ENCODE measurements at places on chromosomes 16 and 17.

GRCh38 chr17:69468207-69468606, 53.7 kb downstream of the MAP2K6 start:
- DNase-seq: no peak

- no peak for DNase-seq
These were observed 27.2 kb downstream of the HASPIN start for GRCh38 chr17:3750926-3751325.

DNA sequence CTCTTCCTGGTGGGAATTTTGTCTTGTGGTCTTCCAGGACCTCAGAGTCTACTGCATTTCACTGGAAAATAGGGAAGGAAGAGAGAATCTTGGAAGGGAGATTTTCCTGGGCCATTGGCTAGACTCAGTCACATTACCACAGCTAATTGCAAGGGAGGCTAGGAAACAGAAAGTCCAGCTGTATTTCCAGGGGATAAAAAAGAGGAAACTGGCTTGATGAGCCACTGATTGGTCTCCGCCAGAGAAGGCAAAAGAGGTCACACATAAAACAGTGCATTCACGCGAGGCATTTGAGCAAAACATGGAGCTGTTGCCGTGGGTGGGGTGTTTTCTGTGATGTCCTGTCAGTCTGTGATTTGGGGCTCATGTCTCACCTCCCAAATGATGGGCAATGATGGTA, 345.3 kb downstream of the FOXL1 start:
- DNase-seq: no peak

DNA sequence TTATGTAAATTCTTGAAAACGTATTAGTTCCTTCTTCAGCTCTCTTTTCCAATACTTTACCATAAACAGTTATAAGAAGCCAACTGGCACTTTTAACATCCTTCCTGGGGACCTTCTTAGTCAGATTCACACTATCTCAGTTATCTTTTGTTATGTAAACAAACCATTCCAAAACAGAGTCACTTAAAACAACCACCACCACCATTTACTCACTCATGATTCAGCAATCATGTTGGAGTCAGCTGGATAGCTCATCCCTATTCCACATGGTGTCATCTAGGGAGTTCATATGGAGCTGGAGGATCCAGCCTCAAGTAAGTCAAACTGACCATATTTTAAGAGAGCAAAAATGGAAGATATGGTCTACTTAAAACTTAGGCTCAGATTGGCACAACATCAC, 240.3 kb upstream of the IRX3 start:
- DNase-seq: no peak

GRCh38 chr17:4020096-4020495, 55.9 kb upstream of the ATP2A3 start:
- DNase-seq: no peak

DNA sequence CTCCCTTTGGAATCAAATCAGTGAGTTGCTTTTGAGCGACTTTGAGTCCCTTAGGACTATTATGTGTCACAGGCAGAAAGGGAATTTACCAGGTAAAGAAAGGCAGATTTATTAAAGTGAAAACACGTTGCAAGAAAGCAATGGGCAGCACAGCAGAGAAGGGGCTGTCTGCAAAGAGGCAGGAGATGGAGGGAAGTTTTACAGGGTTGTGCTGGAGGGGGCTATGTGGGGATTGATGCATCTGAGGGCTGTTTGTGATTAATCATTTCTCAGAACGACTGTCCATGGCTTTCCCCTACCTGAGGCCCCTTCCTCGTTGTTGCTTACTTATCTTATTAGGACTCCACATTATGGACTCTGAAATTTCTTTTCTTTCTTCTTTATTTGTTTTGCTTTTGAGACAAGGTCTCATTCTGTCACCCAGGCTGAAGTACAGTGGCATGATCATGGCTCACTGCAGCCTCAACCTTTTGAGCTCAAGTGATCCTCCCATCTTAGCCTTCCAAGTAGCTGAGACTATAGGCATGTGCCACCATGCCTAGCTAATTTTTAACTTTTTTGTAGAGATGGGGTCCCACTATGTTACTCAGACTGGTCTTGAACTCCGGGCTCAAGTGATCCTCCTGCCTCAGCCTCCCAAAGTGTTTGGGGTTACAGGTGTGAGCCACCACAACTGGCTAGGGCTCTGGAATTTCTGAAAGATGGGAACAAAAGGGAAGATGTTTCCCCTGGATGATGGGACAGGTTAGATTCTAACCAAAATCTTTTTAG, 5.5 kb downstream of the WWP2 start:
- DNase-seq: no peak

DNA sequence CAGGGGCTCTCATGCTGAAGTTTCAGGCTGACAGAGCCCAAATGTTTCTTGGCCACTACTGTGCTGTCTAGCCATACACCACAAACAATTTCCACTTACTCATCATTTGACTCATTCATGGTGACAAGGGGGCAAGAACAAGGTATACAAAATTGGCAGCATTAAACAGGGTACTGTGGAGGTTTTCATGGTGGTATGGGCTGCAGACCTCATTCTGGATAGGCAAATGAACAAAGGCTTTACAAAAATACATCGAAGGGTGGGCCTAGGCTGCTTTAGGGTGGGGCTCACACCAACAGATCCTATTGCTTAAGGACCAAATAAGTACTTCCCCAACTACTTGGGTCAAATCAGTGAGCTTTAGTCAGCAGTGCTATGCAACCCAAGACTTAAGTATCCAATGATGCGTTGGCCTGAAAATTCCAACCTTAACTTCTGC, 53.0 kb downstream of the N4BP1 start:
- no peak for DNase-seq

DNA sequence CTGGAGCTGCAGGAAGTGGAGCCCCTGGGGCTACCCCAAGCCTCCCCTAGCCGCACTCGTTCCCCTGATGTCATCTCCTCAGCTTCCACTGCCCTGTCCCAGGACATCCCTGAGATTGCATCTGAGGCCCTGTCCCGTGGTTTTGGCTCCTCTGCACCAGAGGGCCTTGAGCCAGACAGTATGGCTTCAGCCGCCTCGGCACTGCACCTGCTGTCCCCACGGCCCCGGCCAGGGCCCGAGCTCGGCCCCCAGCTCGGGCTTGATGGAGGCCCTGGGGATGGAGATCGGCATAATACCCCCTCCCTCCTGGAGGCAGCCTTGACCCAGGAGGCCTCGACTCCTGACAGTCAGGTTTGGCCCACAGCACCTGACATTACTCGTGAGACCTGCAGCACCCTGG, 4.1 kb upstream of the NRN1L start:
- no peak for DNase-seq

Measured in NCI-H1417 treated with DMSO at 0.1 percent for 48 hours (cell line).